ENCODE measurements at places on chromosomes 3 and 15.

GRCh38 chr3:135965129-135965505 lies 411 bp upstream of the PPP2R3A start:
- DNase-seq: no peak

DNA sequence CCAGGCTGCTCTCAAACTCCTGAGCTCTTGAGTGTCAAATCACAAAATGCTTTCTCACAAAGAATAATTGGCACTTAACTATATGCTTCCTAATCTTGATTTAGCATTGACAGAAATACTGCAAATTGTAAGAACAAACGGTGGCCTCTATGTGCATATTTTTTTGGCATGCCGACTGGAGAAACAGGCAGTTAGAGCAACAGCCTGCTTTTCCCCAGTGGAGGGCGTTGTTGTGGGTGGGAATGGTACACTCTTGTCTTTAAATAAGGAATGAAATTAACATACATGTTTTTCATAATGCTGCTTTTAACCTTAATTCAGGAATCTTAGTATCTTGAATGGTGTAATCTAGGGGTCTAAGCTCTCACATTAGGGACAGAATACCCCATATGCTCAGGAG lies 31.1 kb upstream of the SV2B start:
- DNase-seq: no peak

DNA sequence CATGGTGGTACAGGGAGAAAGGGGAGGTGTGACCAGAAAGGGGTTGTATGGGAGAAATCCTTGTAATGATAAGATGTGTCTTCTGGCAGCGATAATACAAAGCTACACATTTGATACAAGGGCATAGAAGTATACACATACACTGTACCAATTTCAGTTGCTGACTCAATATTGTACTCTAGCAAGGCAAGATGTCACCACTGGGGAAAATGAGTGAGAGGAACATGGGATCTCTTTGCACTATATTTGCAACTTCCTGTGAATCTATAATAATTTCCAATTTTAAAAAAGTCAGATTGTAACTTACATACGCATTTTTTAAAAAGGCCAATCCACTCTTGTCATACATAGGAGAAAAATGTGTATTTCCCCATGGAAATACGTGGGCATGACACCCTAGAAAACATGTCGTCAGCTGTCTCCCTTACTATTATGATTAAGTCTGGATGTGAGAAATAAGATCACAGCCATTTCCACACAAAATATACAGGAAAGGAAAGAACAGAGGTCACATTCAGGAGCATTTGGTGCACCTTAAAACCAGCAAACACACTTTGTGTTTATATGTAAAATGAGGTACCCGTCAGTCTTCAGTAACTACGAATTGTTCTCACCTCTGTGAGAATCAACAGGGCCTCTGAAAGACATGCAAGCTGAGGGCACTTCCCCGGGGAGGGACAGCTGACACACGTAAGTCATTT lies 22.9 kb downstream of the PRR23E start:
- DNase-seq: no peak

DNA sequence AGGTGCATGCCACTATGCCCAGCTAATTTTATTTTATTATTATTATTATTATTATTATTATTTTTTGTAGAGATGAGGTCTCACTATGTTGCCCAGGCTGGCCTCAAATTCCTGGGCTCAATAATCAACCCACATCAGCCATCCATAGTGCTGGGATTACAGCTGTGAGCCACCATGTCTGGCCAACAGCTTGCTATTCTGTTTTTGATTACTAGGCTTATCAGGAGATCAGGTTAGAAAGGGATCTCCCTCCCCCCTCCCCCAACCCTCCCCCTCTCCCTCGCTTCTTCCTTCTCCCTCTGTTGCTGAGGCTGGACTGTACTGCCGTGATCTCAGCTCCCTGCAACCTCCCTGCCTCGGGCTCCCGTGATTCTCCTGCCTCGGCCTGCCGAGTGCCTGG lies 8.6 kb downstream of the CLN6 start:
- no peak for DNase-seq

DNA sequence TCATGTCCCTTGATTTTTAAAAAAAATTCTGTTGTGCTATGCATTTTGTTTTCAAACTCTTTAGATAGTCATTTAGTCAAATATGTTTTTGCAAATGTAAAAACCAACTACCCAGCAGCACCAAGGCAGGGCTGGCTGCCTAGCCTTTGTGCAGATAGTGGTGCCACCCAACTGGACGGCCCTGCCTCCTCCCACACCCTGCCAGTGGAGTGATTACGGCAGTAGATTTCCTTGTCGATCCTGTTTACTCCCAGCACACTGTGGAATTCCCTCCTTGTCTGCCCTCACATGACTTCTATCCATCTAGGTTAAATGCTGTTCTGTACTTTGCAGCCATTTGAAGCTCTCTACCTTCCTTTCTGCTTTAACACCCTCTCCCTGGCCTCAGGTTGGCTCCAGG lies 79.4 kb upstream of the PLXNA1 start:
- DNase-seq: no peak

- DNase-seq: no peak
Measured at GRCh38 chr3:111762537-111762936, 96.5 kb upstream of the PHLDB2 start.

- no peak for DNase-seq
Measured at GRCh38 chr15:99683000-99683670, 50.1 kb downstream of the LYSMD4 start.

DNA sequence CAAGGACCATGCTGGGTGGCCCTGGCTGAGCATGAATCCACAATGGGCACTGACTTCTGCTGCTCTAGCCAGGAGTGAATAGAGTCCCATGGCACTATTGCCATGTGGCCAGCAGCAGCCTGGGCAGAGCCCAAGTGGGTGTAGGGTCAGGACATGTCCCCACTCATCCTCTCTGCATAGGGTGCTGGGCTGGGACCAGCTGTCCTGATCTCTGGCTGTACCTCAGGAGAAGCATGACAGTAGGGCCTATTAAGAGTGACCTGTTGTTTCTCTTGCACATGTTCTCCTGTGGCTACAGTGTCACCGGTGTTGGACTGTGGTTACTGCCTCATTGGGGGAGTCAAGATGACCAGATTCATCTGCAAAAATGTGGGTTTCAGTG lies 46.9 kb downstream of the DLEC1 start:
- DNase-seq: no peak

DNA sequence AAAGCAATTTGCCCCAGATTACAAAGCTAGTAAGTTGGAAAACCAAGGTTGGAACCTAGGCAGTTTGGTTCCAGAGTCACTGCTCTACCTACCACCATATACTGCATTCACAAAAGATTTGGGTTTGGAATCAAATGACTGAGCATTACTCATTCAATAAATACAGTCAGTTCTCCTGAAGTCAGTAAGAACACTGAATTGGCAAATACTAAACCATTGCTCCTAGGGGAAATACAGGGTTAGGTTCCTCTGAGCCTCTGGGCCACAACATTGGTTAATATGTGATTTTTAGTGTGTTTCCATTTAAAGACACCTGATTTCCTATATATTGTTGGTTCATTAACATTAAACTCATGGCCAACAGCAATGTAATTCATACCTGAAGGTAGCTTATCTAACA lies 2.1 kb upstream of the EIF5A2 start:
- no peak for DNase-seq

- DNase-seq: no peak
Measured at GRCh38 chr3:129311054-129311902, 32.6 kb downstream of the HMCES start.

DNA sequence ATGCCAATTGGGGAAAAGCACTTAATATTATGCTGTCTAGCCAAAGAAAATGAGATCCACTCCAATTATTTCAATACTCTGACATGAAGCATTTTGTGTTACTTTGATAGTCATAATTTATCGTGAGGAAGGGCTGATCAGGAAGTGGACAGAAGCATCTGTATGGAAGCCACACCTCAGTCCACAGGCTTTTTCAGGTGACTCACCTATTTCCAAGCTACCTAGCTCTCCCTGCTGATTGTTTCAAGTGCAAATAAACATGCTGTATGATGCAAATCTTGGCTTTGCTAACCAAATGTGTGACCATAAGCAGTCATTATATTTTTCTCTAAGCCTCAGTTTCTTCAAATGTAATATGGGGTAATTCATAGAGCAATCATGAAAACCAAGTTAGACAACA lies 30.8 kb upstream of the CPB1 start:
- no peak for DNase-seq

DNA sequence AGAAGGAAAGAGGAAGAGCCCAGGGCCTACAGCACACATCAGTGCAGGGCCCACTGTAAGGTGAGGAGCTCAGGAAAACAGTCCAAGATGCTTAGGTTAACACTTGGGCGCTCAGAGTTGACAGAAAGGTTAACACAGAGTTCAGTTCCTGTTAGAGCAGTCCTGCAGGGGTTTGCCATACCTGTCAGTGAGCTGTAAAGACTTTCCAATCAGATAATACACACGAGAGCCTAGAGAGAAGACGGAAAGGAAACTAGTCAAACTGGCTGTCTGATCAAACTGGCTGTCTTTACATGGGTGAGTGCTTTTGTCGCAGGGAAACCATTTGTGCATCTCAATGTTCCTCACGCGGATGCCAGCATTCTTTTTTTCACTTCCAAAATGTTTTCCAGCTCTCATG lies 61.4 kb upstream of the ARHGEF26 start:
- DNase-seq: no peak

- DNase-seq: no peak
Measured at GRCh38 chr3:194572143-194572789, 61.0 kb downstream of the TMEM44 start.

- DNase-seq: no peak
Measured at GRCh38 chr3:72337480-72337855, 510.8 kb downstream of the SHQ1 start.

DNA sequence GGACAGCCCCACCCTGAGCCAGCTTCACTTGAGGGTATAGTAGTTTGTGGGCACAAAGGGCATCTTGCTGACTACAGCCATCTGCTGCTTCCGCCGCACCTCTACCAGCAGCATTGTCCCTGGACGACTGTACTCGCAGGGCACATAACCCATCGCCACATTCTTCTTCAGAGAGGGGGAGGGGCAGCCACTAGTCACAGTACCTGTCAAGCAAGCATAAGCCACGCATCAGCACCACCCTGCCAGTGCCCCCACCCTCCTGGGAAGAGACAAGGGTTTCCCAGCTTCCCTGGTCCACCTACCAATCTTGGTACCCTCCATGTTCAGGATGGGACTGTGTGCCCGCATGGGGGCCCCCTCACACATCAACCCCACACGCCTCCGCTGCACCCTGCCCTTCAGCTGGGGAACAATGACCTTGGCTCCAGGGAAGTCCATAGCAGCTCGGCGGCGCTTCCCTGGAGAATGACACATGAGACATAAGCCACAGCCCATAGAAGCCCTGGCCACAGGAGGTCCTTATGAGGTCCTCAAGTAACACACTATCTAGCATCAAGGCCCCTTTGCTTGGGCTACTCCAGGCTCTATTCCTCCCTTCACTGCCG lies 4.7 kb downstream of the AMT start:
- DNase-seq: no peak

DNA sequence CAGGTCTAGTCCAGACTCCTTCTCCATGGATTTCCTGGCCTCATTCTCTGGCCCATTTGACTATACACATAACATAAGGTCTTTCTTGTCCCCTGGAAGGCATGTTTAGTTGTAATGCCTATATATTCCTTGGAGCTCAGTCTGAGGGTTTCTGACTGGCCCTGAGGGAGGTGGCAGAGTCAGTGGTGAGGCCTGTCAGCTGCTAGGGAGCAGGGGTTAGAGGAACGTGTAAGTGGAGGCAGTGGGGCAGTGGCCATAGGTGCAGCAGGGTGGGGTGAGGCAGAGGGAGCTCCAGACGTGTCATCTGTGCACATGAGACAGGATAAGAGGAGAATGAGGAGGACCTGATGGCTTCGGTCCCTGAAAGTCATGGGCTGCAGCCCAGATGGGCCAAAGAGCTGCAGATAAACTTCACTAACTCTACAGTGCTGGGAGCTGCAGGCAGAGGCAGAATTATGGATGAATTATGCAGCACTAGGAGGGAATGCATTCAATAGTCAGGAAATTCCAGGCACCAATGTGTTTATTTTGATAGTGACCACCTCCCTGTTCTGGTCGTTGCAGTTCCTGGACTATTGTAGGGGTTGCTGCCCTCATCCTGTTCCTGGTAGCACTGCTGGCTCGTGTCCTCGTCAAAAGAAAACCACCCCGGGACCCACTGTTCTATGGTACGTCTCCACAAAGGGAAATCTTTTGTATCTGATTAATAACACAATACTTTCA lies 4.9 kb downstream of the TM6SF1 start:
- no peak for DNase-seq

DNA sequence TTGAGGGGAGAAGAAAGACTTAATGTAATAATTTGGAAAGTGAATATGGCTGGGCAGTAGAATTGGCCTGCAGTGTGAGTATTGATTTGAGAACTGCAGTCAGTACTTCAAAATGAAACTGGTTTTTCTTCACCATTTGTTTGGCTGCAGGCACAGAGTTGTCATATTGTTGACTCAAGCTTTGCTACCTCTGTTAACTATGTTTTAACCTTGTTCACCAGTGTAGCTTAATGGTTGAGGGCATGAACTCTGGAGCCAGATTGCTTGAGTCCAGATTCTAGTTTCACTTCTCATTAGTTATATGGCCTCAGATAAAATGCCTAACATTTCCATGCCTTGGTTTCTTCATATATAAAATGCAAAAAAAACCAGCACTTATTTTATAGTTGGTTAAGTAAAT lies 64.1 kb downstream of the CFAP44 start:
- DNase-seq: no peak

GRCh38 chr15:58517682-58518525 lies 86.1 kb downstream of the LIPC start:
- no peak for DNase-seq

DNA sequence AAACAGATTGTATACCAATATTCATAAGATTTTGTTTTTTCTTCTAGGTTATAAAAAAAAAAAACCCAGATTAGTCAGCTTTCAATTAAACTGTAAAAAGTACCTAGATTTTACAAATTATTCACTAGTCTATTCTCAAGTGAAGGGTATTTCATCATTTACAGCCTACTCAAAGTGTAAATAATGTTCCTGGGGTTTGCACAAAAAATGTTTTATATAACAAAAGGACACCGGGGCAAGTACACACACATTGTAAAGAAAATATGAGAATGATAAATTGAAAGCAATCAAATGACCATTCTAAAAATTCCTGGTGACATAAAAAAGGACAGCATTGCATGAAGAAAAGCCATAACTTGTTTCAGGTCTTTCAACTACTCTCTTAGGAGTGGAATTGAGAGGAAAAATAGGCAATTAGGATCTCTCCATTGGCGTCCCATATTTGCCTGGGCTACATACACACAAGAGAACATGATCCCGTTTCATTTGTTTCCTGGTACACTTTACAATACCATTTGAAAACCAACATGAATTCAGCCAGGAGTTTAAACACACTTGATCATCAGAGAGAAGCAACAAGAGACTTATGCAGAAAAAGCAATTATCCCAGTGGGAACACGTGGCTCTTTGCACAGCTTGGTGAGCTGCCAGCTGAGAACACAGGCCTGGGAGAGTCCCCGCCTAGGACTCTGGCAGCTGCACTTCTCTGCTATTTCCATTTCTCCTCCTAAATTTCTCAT lies 1039.2 kb downstream of the ROBO1 start:
- peak; percentile 81 for DNase-seq

DNA sequence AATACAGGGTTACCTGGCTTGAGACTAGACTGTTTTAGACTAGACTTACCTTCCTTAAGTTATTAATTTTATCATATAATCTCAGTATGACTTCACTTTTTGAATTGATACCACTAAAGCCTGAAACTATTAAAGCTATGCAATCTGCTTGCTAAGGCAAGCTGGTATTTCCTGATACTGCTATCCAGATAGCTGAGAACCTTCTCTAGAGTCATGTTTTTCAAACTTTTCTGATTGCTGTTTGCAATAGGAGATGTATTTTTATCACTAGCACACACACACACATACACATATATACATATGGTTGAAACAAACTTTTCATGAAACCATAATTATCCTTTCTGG lies 9.3 kb upstream of the MAGI1 start:
- no peak for DNase-seq

All from hippocampal formation (tissue), 2 donors.